ENCODE measurements at places on chromosomes 6 and 20. TPM values are rescaled to one million over a fixed set of nuclear protein-coding genes. Genes with fewer than 3 reads are reported as not detected.
A peak's percentile ranks its signal among the peaks of the same experiment; 100 is the strongest.

CCM2L gene
- total RNA-seq = 1.1 TPM

PPIL6 gene
- 1.5 TPM for total RNA-seq

ZNF334 gene
- 1.6 TPM for total RNA-seq

GRCh38 chr6:64589961-64590360 lies 954.4 kb downstream of the PHF3 start:
- no peak for DNase-seq
- no peak overlapping the region for H3K4me3 ChIP-seq
- no peaks in the 10 kb centered on the region for H3K27me3 ChIP-seq
- no peak overlapping the region for H3K27ac ChIP-seq
- H3K36me3 ChIP-seq = no peaks in the 10 kb centered on the region

GRCh38 chr6:132498638-132499037 lies 14.3 kb downstream of the STX7 start:
- DNase-seq = no peak
- no peaks in the 10 kb centered on the region for H3K36me3 ChIP-seq
- no peaks in the 10 kb centered on the region for H3K4me1 ChIP-seq
- H3K27ac ChIP-seq = no peak overlapping the region

GRCh38 chr6:6717953-6718352 lies 129.4 kb downstream of the LY86 start:
- no peaks in the 10 kb centered on the region for H3K27me3 ChIP-seq
- H3K36me3 ChIP-seq = no peaks in the 10 kb centered on the region
- H3K4me1 ChIP-seq = peaks cover 8% of the 10 kb centered on the region
- no peak for DNase-seq

DNA sequence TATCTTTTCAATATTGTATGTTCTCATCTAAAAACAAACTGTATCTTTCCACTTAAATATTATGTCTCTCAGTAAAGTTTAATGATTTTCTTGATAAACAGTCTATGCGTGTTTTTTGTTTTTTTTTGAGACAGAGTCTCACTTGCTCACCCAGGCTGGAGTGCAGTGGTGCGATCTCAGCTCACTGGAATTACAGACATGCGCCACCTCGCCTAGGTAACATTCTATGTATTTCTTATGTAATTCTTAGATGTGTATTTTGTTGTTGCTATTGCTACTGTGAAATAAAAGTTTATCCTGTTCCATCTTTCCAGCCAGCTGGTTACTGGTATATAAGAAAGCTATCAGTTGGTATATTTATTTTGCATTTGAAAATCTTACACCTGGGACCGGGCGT lies 29.4 kb downstream of the ABHD12 start:
- no peaks in the 10 kb centered on the region for H3K36me3 ChIP-seq
- H3K4me3 ChIP-seq = no peak overlapping the region
- no peak overlapping the region for H3K27ac ChIP-seq
- DNase-seq = no peak
- H3K27me3 ChIP-seq = no peaks in the 10 kb centered on the region

GRCh38 chr6:157323255-157323965 lies at the start of gene TMEM242:
TMEM242 (minus strand) TSS chr6:157323519; CDS start chr6:157323499, 20 bp downstream.
- no peaks in the 10 kb centered on the region for H3K27me3 ChIP-seq
- H3K4me3 ChIP-seq = peak within 1 kb of the TSS; percentile 72

DNA sequence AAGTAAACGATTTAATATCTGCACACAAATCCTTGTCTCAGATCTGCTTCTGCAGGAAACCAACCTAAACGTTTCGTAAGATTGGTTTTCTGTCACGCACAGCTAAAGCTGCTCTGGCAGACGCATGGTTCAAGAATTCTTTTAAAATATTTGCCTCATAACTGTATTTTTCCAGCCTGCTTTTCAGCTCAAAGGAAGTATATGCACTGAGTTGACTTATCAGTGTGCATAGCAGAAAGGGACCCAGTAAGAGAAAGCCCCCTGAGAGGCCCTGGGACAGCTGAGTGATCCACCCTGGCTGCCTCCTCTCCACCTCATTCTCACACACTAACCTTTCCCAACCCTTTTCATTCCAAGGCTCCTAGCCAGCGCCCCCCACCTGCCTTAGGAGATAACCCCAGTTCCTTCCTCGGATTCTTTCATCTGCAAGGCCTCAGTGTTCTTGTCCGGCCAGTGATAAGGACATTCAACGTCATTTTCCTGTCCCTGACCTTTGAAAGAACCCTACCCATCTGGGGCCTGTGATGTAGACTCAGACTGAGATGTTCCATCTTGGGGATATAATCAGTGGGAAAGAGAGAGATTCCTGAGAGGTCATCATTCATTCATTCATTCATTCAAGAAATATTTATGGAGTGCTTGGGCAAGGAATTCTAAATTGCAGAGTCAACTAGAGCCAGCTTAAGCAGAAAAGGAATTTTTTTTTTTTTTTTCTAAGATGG lies 22.4 kb upstream of the SLC9A8 start:
- H3K27ac ChIP-seq = no peak overlapping the region
- H3K27me3 ChIP-seq = no peaks in the 10 kb centered on the region
- no peak for DNase-seq
- no peaks in the 10 kb centered on the region for H3K36me3 ChIP-seq

DNA sequence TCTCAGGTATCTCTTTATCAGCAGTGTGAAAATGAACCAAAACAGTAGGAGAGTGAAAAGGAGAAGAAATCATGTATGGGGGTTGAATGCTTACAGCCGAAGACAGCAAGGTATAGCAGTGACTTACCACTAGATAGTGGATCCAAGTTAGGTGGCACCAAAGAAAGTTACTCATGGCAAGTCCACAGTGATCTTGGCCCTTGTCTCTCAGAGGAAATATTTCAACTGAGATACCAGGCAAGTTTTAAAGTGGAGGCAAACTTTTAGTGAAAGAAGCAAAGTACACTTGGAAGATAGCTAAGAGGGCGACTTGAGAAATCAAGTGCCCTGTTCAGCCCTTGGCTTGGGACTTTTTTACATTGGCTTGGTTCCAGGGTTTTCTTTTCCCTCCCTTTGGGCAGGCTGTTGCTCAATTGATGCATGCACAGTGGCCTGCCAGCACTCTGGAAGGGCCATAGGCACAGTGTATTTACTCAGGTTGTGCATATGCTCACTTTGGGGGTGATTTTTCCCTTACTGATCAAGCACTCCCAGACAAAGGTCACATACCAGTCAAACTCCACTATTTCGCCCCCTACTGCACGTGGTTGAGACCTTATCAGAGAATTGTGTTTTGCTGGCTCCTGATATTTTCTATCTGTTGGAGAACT lies 329.5 kb upstream of the KHDRBS2 start:
- no peaks in the 10 kb centered on the region for H3K36me3 ChIP-seq
- H3K4me1 ChIP-seq = no peaks in the 10 kb centered on the region
- no peak for DNase-seq
- no peak overlapping the region for H3K4me3 ChIP-seq
- no peak overlapping the region for H3K27ac ChIP-seq
- H3K27me3 ChIP-seq = no peaks in the 10 kb centered on the region

- no peak overlapping the region for H3K4me3 ChIP-seq
- no peak overlapping the region for H3K27ac ChIP-seq
- H3K4me1 ChIP-seq = no peaks in the 10 kb centered on the region
- no peaks in the 10 kb centered on the region for H3K36me3 ChIP-seq
- no peak for DNase-seq
- H3K27me3 ChIP-seq = no peaks in the 10 kb centered on the region
Measured at GRCh38 chr6:97919631-97920030, 636.6 kb upstream of the MMS22L start.

DNA sequence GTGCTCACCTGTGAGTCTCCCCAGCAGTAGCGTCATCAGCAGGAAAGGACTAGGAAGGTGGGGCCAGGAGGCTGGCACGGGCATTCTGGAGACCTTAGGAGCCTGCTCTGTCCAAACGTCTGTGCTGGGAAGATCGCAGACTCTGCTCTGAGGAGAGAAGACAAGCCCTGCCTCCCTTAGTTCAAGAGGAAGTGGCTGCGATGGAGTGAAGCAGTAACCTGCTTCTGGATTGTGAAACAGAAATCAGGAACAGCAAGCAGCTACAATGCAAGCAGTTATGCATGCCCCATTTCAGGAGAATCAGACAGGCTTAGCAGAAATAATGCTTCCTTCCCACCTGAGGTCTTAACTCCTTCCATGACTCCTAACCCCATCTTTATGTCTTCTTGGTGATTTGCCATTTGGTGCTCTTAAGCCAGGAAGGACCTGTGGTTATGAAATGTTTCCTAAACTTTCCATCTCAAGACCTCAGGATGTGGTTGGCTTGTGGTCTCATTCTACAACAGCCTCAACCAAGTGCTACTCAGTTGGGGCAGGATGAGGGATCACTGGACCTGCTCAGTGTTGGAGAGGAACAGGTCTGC lies at the start of gene SIRPB1:
SIRPB1 (minus strand) TSS at position 149 of the 584 bp plus-strand sequence; CDS start at position 84, 65 bp downstream.
- DNase-seq = no peak
- no peak within 1 kb of the TSS for H3K4me3 ChIP-seq
- H3K36me3 ChIP-seq = no peaks in the 10 kb centered on the region

DNA sequence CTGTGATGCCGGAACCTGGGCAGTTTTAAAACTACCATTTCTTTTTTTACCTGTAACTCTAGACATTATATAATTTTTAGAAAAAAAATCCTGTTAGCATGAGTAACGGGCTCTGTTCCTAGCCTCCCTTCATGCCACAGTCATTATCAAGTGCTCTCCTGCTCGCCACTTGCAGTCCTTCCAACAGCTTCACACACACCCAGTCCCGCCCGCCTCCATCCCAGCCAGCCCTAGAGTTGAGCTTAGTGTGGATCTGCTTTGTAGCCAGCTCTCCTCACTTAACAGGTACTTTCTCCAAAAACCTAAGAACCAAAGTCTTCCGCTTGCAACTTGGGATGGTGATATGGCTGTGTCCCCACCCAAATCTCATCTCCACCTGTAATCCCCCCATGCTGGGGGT lies 51.5 kb downstream of the EZR start:
- no peaks in the 10 kb centered on the region for H3K27me3 ChIP-seq
- H3K4me3 ChIP-seq = no peak overlapping the region

DNA sequence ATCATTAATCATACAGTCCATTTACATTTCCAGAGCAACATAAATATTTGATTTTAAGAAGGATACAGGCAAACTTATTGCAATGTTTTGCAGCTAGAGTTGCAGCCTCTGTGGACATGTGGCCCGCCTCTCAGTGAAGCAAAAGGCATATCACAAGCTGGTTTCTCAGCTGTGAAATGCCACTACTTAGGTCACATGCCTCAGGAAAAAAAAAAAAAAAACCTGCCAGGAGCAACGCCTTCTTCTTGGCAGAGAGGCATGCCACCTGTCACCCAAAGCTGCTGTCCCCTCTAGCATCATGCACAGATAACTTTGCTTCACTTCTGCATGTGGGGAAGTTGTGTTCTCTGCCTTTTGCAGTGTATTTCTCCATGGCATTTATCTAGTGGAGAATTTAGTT lies 18.5 kb downstream of the GRM1 start:
- H3K27me3 ChIP-seq = no peaks in the 10 kb centered on the region
- DNase-seq = no peak
- no peak overlapping the region for H3K4me3 ChIP-seq
- no peaks in the 10 kb centered on the region for H3K4me1 ChIP-seq
- no peak overlapping the region for H3K27ac ChIP-seq

GRCh38 chr6:168536665-168537539 lies 95.9 kb downstream of the SMOC2 start:
- H3K27ac ChIP-seq = no peak overlapping the region
- H3K4me1 ChIP-seq = no peaks in the 10 kb centered on the region
- H3K27me3 ChIP-seq = no peaks in the 10 kb centered on the region
- H3K36me3 ChIP-seq = no peaks in the 10 kb centered on the region
- no peak for DNase-seq
- H3K4me3 ChIP-seq = no peak overlapping the region

- H3K27ac ChIP-seq = no peak overlapping the region
- peaks cover 8% of the 10 kb centered on the region for H3K4me1 ChIP-seq
- no peaks in the 10 kb centered on the region for H3K36me3 ChIP-seq
- no peak for DNase-seq
- H3K27me3 ChIP-seq = no peaks in the 10 kb centered on the region
Measured at GRCh38 chr6:89032599-89032998, 48.0 kb upstream of the PNRC1 start.

GRCh38 chr6:48917233-48917632 lies 545.8 kb downstream of the MMUT start:
- H3K27ac ChIP-seq = no peak overlapping the region
- H3K27me3 ChIP-seq = no peaks in the 10 kb centered on the region
- no peak overlapping the region for H3K4me3 ChIP-seq
- no peaks in the 10 kb centered on the region for H3K4me1 ChIP-seq
- H3K36me3 ChIP-seq = no peaks in the 10 kb centered on the region
- DNase-seq = no peak

DNA sequence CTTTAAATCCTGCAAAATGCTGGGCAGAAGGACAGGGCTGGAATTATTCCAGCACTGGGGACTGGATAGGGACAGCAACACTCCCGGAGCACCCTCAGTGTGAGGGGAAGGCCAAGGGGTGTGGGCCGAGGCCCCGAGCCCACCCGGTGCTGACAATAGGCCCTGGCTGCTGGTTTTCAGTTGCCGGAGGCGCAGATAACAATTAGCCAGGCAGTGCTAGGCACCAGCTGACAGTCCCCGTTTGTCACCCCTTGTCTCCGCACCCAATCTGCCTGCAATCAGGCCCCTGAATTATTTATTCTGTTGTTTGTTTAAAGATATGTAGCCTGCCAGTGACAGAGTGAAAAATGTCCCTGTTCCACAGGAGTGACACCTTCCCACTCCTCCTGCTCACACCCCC lies 120.0 kb downstream of the GRM4 start:
- H3K4me1 ChIP-seq = no peaks in the 10 kb centered on the region
- no peak for DNase-seq
- no peak overlapping the region for H3K27ac ChIP-seq
- no peaks in the 10 kb centered on the region for H3K36me3 ChIP-seq
- no peak overlapping the region for H3K4me3 ChIP-seq

- no peak overlapping the region for H3K27ac ChIP-seq
- no peaks in the 10 kb centered on the region for H3K36me3 ChIP-seq
- H3K4me3 ChIP-seq = no peak overlapping the region
- no peaks in the 10 kb centered on the region for H3K27me3 ChIP-seq
- DNase-seq = no peak
Measured at GRCh38 chr6:30548375-30548774, 7.9 kb downstream of the GNL1 start.

DNA sequence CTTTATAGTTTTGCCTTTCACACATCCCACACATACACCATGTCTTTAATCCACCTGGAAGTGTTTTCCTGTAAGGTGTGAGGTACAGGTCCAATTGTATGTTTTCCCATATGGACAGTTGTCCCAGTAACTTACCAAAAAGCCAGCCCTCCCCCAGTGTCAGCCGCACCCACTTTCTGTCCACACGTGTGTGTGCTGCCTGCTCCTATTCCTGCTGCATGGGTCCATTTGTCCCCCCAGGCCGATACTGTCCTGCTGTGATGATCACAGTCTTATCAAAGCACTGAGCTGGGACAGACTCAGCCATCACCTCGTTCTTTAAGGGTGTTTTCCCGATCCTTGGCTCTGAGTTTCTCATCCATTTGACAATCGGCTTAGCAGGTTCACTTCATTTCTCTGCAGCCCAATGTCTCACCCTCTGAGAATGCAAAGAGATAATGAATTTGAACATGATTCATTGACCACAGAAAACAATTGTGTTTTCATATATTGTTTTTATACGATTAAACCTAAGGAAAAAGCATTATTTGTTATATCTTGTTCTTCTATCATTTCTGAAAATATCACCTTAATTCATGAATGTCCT lies 9.6 kb downstream of the VSX1 start:
- H3K27me3 ChIP-seq = peaks cover 7% of the 10 kb centered on the region
- H3K4me3 ChIP-seq = no peak overlapping the region
- H3K36me3 ChIP-seq = no peaks in the 10 kb centered on the region
- peak; percentile 11 for DNase-seq
- no peaks in the 10 kb centered on the region for H3K4me1 ChIP-seq

- H3K27me3 ChIP-seq = no peaks in the 10 kb centered on the region
- no peak overlapping the region for H3K27ac ChIP-seq
- no peaks in the 10 kb centered on the region for H3K36me3 ChIP-seq
- no peak overlapping the region for H3K4me3 ChIP-seq
- no peaks in the 10 kb centered on the region for H3K4me1 ChIP-seq
Measured at GRCh38 chr6:792662-793061, 99.7 kb upstream of the EXOC2 start.

Data from colonic mucosa (tissue), 4 donors.